Right lung (tissue), 10 donors: ENCODE measurements at places on chromosomes 2 and 18.

- DNase-seq: peak; percentile 67
Measured at GRCh38 chr2:74587664-74588277, 33.3 kb downstream of the DOK1 start.

DNA sequence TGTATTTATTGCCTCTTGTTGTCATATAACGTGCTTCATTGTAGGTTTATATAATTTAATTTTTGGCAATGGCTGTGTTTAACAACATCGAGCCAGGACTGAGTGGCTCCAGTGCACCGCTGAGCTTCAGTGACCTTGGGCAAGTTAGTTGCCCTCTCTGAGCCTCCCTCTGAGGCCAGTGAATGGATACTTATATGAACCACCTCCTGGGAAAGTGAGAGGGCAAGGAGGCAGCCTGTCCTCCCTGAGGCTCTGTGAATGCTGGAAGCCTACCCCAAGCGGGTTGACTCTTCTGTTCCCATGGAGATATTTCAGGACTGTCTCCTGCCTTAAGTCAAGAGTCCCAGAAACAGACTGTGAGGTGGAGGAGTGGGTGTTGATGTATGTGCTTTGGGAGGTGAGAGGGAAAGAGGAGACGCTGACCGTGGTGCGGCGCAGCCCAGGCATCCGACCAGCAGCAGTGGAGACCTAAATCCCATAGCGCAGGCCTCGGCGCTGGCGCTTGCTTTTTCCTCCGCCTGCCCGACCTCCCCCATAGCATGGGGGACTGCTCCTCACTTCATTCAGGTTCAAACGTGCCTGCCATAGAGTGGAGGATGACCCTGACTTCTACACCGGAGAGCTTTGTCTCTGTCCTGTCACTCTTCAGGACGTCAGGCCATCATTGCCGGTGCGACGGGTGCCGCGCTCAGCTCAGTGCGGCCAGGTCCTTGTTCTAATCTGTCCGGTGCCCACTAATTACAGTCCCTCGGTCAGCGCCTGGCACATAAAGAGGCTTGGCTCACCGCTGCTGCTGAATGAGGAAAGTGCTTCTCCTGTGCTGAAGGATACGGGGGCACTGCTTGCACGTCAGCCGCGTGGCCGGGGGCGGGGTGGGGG lies 167.3 kb upstream of the HS6ST1 start:
- DNase-seq: no peak

DNA sequence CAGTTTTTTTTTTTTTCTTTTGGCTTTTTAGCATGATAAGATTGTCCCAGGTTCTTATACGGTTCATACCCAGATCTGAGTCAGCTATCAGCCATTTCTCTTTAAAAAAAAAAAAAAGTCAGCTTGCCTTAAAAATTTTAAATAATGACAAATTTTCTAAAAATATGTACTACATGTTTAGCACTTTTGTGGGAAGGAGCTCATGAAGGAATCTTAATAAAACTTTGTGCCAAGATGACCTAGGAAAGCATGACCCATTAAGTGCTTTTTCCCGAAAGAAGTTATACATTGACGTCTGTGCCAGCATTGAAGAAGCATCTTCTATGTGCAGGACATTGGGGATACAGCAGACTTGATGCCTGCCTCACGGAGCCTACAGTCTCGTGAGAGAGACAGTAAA lies 4.5 kb upstream of the RBMS1 start:
- no peak for DNase-seq

DNA sequence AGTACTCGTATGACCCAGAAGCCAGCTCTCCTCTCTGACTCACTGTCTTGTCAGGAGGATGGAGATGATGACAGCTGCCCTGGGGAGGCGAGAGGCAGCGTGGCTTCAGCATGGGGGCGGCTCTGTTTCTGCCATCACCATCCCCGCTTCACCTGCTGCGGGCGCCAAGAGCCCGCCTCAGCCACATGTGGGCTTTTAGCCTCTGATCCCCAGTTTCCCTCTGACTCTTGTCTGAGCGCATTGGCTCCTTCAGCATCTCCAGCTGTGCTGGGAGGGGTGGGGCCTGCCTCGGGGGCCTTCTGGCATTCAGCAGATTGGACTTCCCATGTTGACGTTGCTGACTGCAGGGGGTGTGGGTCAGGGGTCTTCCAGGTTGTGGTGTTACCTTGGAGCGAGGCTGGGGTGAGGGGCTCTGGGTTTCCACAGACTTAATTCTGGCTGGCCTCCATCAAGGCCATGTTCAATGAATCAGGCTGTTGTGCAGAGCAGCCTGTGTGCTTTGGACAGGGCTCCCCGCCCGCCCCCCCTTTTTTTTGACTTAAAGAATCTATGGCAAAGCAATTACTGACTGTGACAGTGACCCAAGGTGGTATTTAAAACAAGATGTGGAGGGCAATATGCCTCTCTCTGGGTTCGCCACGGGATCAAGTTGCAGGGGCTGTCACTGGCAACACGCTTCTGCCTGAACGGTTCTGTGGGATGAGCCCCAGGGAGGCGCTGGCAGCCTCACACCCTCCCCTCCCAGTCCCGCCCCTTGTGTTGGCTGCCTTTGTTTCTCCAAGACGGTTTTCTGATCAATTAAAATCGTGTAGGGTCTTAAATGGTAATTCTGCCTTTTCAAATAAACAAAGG lies 228.3 kb downstream of the LDLRAD4 start:
- DNase-seq: no peak

DNA sequence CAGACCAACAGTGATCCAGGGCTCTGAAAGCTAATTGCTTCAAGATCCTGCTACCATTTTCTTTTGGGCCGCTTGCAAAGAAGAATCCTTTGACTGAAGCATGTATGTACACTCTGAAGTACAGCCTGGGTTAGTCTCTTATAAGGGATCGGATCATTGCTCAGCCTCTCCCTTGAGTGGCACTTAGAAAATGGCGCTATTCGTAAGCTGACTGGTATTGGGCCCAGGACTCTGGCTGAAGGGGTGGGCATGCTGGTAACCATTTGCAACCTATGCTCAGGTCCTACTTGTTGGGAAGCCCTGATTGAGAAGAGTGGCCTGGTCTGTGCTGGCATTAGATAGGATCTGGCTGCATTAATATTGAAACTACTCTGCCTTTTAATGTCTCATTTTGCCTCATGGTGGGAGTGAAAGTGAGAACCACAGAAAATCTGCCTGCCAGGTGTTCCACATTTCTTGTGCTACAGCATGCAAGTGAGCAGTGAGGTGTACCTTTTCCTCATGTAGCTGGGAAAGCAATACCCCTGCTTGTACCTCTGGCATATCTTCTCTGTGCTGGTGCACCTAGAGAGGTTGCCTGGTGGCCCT lies 661 bp upstream of the MGAT5 start:
- no peak for DNase-seq

- DNase-seq: no peak
Measured at GRCh38 chr2:199883474-199884212, 27.4 kb upstream of the C2orf69 start.
